ENCODE measurements at places on chromosomes 6 and 20.

DNA sequence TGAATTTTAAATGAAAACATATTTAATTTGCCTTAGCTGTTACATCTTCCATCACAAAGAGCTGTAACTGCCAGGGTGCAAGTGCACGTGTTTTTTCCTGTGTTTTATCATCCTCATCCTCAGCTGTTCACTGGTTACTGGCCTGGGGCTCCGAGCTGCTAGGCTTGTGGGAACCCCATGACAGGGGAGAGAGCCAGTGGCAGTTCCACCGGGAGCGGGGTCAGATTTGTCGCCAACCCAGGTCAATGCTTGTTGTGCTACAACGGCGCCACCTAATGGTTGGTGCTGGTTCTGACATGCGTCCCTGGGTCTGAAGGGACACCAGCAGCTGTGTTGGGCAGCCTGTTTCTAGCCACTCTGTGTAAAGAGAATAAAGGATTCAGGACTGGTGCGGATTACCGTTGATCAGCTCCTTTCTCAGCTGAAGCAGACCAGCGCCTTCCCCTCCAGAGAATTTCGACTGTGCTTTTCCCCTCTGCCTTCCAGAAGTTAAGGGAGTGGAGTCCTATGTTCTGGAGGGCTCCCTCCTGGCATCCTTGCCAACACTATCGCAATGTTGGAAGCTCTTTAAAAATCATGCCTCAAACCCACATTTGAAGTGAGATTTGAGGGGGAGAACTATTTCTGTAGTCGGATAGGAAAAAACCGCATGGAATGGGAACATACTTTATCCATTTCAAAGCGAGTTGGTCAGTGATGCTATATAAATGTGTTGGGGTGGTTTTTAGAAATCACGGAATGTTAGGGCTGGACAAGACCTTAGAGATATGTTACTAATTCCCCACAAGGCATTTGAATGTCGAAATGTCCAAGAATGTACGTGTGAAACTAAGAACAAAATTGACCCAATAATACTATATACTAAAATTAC, 32.1 kb downstream of the SUMO4 start:
- peak; percentile 87 for DNase-seq

GRCh38 chr6:36625158-36625919, 31.2 kb downstream of the SRSF3 start:
- DNase-seq: no peak

- no peak for DNase-seq
Observed at GRCh38 chr20:50189681-50190250, 864 bp upstream of the CEBPB start.

- no peak for DNase-seq
Observed at GRCh38 chr20:17622086-17622850, 52.4 kb downstream of the DSTN start.

GRCh38 chr6:32982084-32982701, 13.8 kb downstream of the BRD2 start:
- no peak for DNase-seq

DNA sequence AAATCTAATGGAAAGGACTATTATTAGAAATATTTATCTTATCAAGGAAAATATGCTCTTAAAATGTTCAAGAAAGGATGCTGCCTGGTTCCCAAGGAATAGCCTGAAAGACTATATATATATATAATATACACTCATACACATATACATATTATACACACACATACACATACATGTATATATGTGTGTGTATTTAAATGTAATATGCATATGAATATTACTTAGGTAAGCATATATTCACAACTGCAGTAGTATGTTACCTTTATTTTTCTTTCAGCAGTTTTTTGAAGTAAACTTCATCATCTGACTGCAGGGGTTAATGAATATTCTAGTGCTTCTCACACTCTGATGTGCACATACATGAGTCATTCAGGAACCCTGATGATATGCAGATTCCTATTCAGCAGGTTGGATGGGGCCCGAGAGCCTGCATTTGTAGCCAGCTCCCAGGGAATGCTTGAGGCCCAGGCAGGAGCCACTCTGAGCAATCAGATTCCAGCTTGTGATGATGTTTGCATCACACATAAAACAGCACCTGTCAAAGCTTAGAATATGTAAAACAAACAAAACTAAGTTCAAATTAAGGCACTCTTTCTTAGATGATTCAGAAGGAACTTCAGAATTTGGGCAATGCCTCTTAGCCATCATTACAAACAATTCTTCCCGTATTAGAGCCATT, 16.1 kb downstream of the MYLK4 start:
- DNase-seq: no peak
